ENCODE measurements at places on chromosomes 6 and 20.

GRCh38 chr20:19335916-19336315, 123.5 kb downstream of the SLC24A3 start:
- DNase-seq, result no peak
- H3K27me3 ChIP-seq, result 0 out of 2 replicates have a peak, but pooled peaks cover 2% of the 10 kb centered on the region
- H3K4me3 ChIP-seq, result no peak overlapping the region
- H3K4me1 ChIP-seq, result no peaks in the 10 kb centered on the region
- no peak overlapping the region for H3K27ac ChIP-seq
- H3K36me3 ChIP-seq, result no peaks in the 10 kb centered on the region

DNA sequence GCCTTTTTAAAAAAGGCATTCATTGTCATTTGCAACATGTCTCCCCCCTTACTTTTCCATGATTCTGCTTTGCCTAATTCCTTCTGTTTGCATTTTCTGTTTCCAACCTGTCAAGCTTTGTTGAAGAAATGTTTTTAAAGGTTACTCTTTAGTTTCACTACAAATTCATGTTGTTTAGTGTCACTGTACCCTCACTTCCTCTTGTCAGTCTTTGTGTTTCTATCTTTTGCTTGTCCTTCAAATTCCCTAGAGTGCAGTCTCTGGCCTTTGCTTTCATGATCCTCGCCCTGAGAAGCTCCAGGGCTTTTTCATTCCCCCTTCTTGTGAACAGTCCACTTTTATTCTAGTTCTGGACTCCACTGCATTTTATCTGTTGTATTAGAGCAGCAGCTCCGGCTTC, 90.6 kb downstream of the MAP3K4 start:
- H3K4me3 ChIP-seq, result no peak overlapping the region
- H3K4me1 ChIP-seq, result no peaks in the 10 kb centered on the region
- H3K27ac ChIP-seq, result no peak overlapping the region
- no peak for DNase-seq
- H3K36me3 ChIP-seq, result peaks cover 22% of the 10 kb centered on the region

DNA sequence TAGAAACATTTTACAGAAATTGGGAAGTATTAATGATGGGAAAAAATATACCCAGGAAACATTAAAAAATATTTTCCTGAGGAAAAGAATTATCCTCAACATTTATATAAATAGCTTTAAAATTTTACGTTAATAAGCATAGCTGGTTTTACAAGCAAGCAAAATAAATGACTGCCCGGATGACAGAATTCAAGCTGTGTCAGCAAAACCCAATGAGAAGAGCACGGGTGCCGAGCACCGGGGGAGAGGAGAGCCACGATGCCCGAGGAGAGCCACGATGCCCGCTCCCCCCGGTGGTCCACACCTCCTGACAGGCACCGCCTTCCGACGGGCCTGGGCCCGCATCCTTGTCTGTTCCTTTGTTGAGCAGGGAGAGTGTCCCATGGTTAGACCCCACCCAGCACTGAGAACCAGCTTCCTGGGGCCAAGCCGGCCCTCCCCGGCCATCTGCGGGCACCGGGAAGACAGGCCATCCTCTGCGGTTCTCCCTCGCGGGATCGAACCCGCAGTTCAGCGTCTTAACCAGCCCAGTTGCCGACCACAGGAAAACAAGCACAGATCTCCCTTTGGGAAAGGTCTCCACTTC, 63.3 kb upstream of the PDE10A start:
- H3K27ac ChIP-seq, result no peak overlapping the region
- H3K4me1 ChIP-seq, result no peaks in the 10 kb centered on the region
- H3K4me3 ChIP-seq, result no peak overlapping the region
- H3K27me3 ChIP-seq, result no peaks in the 10 kb centered on the region
- DNase-seq, result no peak

DNA sequence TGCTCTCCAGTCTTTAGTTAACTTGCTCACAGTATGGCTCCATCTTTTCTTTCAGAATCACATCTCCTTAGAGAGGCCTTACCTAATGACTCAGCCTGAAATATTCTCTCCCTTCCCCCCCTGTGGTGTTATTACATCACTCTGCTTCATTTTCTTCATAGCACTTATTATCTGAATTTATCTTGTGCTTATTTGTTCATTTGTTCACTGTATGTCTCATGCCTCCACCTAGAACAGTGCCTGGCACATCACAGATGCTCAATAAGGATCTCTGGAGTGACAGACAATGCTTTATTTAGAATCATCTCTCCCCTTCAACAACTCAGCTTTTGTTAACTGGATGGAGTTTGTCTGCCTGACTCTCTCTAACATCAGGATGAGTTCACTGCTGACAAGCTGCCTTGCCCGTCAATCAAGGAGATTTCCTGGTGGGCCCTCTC, 96.6 kb upstream of the MAN1A1 start:
- H3K27me3 ChIP-seq, result no peaks in the 10 kb centered on the region
- no peak overlapping the region for H3K27ac ChIP-seq
- DNase-seq, result no peak
- H3K36me3 ChIP-seq, result 0 out of 2 replicates have a peak, but pooled peaks cover 2% of the 10 kb centered on the region

- H3K27me3 ChIP-seq, result no peaks in the 10 kb centered on the region
- no peak overlapping the region for H3K4me3 ChIP-seq
- no peak for DNase-seq
- peaks cover 3% of the 10 kb centered on the region for H3K4me1 ChIP-seq
- no peak overlapping the region for H3K27ac ChIP-seq
Observed at GRCh38 chr6:105747823-105748405, 338.2 kb upstream of the PRDM1 start.

GRCh38 chr6:63510849-63511248, 61.4 kb upstream of the LOC128125822 start:
- DNase-seq, result no peak
- H3K27me3 ChIP-seq, result no peaks in the 10 kb centered on the region
- no peak overlapping the region for H3K4me3 ChIP-seq
- no peaks in the 10 kb centered on the region for H3K4me1 ChIP-seq
- H3K36me3 ChIP-seq, result no peaks in the 10 kb centered on the region
- H3K27ac ChIP-seq, result no peak overlapping the region

- no peaks in the 10 kb centered on the region for H3K27me3 ChIP-seq
- peaks cover 17% of the 10 kb centered on the region for H3K36me3 ChIP-seq
- H3K4me1 ChIP-seq, result no peaks in the 10 kb centered on the region
- no peak overlapping the region for H3K4me3 ChIP-seq
- no peak overlapping the region for H3K27ac ChIP-seq
- no peak for DNase-seq
Observed at GRCh38 chr6:3296537-3296936, 37.8 kb downstream of the PSMG4 start.

DNA sequence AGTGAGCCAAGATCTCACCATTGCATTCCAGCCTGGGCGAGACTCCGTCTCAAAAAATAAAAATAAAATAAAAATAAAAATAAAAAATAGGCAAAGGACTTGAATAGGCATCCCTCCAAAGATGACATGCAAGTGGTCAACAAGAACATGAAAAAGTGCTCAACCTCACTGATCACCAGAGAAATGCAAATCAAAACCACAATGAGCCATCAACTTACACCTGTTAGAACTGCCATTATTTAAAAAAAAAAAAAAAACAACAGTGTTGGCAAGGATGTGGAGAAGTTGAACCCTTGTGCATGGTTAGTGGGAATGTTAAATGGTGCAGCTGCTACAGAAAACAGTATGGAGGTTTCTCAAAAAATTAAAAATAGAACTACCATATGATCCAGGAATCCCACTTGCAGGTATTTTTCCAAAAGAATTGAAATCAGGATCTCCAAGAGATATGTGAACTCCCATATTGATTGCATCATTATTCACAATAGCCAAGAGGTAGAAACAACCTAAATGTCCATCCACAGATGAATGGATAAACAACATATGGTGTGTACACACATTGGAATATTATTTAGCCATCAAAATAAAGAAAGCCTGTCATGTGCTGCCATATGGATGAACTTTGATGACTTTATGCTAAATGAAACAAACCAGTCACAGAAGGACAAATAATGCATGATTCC, 2.8 kb downstream of the C20orf203 start:
- DNase-seq, result no peak
- no peak overlapping the region for H3K4me3 ChIP-seq
- no peaks in the 10 kb centered on the region for H3K36me3 ChIP-seq
- no peaks in the 10 kb centered on the region for H3K4me1 ChIP-seq
- H3K27ac ChIP-seq, result no peak overlapping the region

DNA sequence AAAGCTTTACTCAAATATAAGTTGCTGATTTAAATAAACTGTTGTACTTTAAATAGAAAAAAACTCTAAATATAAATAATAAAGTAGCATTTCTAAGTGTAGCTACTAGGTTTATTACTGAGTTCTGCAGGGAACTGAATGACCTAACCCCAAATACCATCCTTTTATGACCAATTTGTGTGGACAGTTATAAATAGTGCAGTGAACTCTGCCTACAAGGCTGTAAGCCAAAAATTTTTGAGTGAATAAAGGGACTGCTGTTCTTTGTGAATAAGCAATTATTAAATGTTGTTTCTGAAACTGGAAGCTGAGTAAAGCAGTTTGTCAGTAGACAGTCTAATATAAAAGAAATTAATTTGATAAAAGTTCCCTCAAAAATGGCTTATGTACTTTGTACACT, 90.8 kb upstream of the ELOVL5 start:
- H3K4me1 ChIP-seq, result no peaks in the 10 kb centered on the region
- DNase-seq, result no peak
- no peak overlapping the region for H3K27ac ChIP-seq
- H3K36me3 ChIP-seq, result no peaks in the 10 kb centered on the region

- peak; percentile 30 for DNase-seq
- H3K27me3 ChIP-seq, result no peaks in the 10 kb centered on the region
- no peaks in the 10 kb centered on the region for H3K36me3 ChIP-seq
- peaks cover 6% of the 10 kb centered on the region for H3K4me1 ChIP-seq
Observed at GRCh38 chr6:139982652-139983295, 608.3 kb upstream of the CITED2 start.

Measured in H9 (cell line).